DMS 273 treated with DMSO at 0.1 percent for 48 hours (cell line): ENCODE measurements at places on chromosomes 3 and 15.

DNA sequence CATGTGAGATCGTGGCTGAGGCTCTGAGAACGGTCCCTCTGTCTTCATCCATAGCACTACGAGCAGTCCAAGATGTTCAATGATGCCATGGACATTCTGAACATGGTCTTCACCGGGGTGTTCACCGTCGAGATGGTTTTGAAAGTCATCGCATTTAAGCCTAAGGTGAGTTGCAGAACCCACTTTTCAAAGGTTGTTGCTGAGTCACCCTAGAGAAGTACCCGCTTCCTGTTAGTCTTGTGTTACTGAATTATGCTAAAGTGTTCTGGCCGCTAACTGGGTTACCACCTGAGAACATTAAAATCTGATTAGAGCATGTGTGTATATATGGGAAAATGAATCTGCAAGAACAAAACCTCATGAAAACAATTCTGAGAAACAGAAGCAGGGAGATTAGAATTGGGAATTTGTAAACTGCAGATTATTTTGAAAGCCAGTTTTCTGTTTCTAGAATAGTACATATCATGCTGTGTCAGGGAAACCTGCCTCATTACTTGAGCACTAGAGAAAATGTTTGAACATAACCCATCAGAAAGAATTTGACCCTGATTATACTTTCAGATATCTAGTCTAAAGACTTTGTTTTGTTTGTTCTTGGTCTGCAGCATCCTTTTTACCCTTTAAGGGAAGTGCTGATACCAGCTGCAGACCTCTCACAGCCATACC is 92.6 kb downstream of the CHDH start:
- DNase-seq, result no peak

DNA sequence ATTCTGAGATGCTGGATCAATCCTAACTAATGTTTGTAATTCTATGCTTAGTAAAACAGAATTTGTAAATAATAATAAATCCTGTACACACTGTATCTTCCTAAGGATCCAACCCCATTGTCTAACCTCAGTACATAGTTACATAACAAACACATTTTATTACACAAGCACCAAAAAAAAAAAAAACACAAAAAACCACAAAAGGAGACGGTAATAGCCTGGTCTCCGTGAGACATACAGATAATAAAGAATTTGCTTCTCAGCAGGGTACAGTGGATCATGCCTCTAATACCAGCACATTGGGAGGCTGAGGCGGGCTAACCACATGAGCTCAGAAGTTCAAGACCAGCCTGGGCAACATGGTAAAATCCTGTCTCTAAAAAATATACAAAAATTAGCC is 558.7 kb downstream of the MAGI1 start:
- DNase-seq, result no peak

- DNase-seq, result no peak
These were observed 23.6 kb downstream of the PTX3 start for GRCh38 chr3:157460253-157460652.

- DNase-seq, result no peak
These were observed 527 bp downstream of the B2M start for GRCh38 chr15:44711743-44712345.

DNA sequence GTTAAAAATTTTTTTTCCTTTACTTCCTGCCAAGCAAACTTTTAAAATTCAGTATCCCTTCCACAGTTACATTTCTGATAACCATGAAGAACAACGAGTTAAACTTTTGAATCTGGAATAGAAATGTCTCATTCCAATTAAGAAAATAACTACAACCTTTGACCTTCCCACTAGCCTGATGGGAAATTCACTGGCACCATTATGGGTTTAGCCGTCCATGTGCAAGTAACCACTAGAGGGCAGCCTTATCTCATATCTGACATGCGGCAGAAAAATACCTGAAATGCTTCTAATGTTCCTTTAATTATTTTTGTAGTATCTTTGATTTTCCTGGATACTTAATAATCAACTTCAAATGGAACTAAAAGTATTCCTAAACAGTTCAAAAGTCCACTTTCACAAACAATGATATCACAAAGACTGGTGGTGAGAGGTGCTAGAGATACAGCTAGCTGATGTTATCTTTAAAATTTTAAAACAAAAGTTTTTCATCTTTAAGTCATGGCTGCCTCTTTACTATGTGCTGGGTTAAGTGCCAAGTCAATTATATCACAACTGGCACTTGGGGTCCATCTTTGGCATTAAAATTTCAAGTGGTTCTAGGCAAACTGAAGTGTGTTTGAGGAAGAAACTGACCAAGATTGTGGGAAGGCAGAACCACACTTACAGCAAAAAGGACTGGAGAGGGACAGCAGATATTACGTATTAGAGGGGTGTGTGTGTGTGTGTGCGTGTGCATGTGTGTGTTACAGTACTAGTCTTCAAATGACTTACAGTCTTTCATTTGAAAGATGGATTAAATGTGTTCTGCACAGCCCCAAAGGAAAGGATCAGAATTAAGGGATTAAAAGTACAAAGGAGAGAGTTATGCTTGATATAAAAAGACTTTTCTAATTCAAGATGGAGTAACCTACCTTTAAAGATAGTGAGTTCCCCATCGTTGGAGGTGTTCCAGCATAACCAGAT is 107.1 kb upstream of the ICE2 start:
- DNase-seq, result peak; percentile 2

DNA sequence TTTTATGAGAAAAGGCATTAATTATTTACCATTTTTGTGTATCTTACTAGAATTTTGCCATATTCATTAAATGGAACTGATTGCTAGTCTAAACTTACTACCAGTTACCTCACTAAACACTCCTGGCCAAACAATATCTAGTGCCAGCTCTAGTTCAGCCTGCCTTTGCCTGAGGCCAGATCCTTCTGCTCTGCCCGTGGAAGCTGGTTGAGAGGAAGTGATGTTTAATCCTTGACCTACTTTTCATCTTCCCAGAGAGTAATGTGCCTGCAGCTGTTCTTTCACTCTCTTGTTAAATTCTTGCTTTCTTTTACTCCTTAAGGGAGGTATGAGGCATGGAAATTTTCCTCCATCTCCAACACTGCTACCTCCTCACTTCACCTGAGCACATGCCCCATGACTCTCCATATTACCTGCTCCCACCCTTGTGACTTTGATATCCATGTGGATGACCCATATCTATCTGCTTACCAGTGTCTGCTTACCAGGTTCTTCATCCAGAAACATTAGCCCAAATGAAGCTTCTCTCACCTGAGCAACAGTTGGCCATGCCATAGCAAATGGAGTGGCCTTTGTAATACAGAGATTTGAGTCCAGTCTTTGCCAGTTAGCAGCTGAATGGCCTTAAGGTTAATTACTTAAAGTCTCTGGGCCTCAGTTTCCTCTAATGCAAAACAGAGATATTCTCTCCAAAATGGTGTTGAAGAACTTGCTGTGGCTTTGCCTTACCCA is 53.4 kb downstream of the UBE2E1 start:
- no peak for DNase-seq

DNA sequence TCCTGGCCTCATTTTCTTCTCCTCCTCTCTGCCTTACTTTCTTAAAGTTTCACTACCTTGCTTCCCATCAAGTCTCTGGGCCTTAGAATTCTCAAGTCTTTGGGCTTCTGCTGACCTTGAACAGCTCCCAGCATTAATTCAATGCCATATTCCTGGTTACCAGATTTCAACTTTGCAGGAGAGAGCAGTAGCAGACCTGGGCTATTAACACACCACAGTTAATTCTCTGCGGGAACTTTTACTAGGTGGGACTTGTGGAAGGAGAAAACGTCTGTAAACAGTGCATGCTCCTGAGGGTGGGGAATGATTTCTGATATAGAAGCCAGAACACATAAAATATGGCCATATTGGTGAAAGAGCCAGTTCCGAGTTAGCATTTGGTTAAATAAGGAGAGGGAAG is 214.6 kb downstream of the MEIS2 start:
- DNase-seq, result no peak

- DNase-seq, result no peak
These were observed 757.3 kb downstream of the SI start for GRCh38 chr3:164320962-164321361.

- no peak for DNase-seq
These were observed 462.2 kb downstream of the ZPLD1 start for GRCh38 chr3:102896851-102897621.

DNA sequence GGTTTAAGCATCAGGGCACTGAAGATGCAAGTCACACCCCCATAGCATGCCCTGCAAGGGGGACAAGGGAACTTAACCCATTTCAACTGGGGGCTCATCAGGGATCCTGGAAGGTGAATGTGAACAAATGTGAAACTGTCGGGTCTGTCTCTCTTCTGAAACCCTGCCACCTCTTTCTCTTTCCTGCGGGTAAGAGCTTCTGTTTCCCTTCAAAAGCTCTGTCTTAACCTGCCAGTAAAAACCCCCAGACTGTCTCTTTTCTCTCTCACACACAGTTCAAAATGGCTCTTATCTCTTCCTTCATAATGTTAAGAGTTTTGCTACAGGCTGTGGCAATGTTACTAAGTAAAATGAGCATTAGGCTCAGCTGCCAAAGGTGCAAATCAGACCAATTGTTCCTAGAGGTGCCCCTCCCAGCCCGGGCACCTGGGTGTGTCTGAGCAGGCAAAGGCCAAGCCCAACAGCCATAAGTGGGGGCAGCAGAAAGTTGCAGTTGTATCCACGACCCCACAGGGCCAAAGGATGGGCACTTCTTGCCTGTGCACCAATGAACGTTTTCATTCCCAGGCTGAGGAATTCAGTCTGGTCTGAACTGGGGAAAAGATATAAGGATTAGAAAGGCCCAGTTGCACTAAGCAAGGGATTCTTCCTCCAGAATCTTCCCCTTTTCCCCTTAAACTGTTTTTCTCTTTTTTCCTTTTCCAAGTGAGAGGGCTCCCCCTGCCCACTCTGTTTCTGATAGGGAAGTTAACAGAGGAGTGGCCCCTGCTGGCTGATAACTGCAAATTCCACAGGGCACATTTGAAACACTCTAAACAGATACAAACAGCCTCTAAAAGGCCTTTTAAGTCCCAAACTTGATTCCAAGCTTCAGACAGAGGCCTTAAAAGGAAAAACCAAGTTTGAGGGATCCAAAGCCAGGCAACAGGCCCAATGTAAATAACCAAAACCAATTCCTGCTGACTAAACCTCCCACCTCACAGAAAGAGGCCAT is 113.8 kb upstream of the EPHA6 start:
- no peak for DNase-seq

DNA sequence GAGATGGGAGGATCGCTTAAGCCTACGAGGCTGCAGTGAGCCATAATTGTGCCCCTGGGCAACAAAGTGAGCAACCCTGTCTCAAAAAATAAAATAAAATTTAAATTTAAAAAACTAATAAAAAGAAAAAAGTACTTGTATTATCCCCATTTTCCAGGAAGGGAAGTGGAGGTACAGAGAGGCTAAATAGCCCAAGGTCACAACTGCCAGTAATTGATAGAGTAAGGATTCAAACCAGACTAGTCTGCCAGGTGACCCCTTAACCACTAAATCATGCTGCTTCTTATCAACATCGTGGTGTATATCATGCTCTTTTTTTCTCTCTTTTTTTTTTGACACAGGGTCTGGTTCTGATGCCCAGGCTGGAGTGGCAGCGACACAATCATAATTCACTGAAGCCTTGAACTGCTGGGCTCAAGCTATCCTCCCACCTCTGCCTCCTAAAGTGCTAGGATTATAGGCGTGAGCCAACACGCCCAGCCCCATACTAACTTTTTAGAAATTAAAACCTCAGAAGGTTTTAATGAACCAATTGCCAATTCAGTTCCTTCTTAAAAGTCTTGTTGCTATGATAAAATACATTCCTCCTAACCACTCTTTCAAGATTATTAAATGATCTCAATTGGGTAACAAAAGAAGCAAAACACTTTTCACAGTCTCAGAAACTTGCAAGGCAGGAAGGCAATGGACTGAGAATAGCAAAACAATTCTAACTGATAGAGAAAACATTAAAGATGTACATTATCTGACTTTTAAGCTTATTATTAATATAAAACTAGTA is 30.5 kb downstream of the HERC1 start:
- no peak for DNase-seq

GRCh38 chr3:108728934-108729333 is 28.3 kb downstream of the RETNLB start:
- no peak for DNase-seq

DNA sequence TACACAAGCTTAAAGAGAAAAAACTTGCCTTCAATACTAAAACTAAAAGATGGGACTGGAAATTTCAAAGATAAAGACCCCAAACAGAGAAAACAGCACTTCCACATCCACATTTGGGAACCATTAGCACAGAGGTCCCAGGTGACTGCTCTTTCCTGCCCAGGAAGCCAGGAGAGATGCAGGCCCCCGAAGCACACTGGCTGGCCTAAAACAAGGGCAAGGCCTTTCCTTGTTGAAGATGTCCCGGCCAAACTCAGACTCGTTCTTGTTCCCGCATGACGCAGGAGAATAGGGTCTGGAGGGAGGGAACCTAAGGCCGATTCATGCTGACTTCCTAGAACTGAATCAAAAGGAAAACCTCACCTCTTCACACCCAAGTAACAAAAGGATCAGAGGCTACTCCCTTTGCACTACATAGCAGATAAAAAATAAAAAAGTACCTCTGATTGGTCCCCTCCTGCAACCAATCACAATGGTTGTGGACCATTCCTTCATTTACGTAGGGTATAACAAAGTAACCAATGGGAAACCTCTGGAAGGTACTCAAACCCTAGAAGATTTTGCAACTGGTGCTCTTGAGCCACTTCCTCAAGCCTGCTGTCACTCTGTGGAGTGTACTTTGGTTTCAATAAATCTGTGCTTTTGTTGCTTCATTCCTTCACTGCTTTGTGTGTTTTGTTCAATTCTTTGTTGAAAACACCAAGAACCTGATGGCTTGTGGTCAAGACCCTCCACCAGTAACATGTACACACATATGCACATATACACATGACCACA is 48.7 kb downstream of the EFCAB12 start:
- no peak for DNase-seq

GRCh38 chr3:14415501-14415900 is 13.1 kb downstream of the SLC6A6 start:
- no peak for DNase-seq

- no peak for DNase-seq
These were observed 4.2 kb upstream of the PLEKHO2 start for GRCh38 chr15:64837502-64837901.

DNA sequence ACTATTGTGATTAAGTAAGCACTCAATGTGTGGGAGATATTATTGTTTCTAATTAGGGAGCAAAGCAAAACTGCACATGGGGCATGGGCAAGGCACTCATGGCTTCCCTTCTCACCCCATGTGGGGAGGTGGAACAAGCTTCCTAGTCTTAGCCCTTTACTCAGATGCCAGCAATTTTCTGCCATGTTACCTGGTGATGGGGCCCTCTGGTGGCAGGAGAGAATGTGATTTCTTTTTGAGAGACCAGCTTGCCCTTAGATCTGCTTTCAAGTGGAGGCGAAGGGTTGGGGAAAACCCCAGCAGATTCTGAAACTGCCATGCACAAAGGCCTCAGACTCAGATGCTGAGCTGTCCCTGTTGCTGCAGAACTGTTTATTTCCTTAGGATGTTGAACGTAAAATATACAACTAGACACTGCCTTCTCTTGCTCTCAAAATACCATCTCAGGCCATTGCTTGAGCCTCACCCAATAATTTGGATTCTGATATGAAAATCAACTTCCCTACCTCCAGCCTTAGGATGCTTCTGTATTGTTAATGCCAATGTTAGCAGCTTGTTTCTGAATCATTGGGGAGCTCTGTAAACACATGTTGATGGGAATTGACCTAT is 130.2 kb upstream of the TPRG1 start:
- peak; percentile 39 for DNase-seq
